ENCODE measurements at places on chromosomes 16 and 17.

DNA sequence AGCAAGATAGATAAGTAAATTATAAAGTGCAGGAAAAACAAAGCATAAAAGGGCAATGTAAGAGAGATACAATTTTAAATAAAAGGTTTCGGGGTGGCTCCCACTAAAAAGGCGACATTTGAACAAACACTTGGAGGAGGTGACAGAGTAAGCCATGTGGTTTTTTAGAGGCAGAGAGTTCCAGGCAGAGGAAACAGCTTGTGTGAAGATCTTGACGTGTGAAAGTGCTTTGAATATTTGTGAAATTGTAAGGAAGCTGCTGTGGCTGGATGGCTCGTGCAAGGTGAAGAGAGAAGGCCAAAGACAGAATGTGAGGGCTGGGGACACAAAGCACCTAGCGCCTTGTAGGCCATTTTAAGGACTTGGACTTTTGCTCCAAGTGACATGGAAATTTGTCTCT lies 28.6 kb upstream of the HYDIN start:
- DNase-seq, result no peak

GRCh38 chr16:2767140-2767731 lies 9.8 kb downstream of the ELOB start:
- DNase-seq, result no peak

- no peak for DNase-seq
These were observed 84.3 kb downstream of the BMERB1 start for GRCh38 chr16:15518381-15519351.

DNA sequence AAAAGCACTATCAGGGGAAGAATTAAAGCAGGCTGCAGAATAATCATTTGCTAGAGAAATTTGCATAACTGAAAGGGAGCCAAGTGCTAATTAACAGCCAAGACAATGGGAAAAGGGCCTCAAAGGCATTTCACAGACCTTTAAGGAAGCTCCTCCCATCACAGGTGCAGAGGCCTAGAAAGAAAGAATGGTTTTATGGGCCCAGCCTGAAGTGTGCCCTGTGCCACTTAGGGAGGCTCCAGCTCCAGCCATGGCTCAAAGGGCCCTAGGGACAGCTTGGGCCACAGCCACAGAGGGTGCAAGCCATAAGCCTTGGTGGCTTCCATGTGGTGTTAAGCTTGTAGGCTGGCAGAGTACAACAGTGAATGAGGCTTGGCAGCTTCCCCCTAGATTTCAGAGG lies 50.1 kb downstream of the RNF112 start:
- DNase-seq, result no peak

- DNase-seq, result no peak
These were observed 109.0 kb downstream of the RAP1GAP2 start for GRCh38 chr17:2905269-2905668.

DNA sequence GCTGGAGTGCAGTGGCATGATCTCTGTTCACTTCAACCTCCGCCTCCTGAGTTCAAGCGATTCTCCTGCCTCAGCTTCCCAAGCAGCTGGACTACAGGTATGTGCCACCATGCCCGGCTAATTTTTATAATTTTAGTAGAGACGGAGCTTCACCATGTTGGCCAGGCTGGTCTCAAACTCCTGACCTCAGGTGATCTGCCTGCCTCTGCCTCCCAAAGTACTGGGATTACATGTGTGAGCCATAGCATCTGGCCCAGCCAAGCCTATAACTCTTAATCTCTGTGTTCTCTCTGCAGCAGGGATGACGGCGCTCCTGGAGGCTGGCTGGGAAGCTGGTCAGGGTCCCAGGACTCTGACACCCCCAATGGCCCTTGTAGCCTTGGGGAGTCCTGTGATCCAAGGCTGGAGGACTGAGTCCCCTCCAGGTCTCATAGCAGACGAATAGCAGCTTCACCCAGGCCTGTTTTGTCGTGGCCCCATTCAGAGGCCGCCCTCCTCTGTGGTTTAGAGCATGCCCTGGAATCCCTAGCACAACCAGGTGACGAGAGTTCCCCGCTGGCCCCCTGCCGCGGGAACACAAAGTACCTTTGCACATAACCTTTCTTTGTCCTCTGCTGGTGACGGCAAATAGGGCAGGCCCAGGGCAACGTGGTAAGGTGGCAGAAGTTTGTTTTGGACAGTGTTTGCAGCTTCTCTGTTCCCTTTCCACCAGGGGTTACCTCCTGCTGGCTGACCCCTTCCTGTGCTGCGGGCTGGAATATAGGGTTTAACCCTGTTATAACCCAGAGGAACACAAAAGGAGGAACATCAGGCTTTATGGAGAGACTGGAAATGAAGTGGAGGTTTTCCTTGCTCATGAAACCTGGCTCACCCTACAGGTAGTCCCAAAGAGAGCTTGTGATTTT lies 43.0 kb upstream of the TOB1 start:
- DNase-seq, result no peak

- DNase-seq, result no peak
These were observed 5.0 kb downstream of the CX3CL1 start for GRCh38 chr16:57377080-57377841.

- no peak for DNase-seq
These were observed 4.5 kb upstream of the HSD17B1 start for GRCh38 chr17:42548070-42548837.

GRCh38 chr16:22008215-22009059 lies 526 bp downstream of the MOSMO start:
- no peak for DNase-seq

GRCh38 chr17:14089179-14089578 lies 19.9 kb downstream of the COX10 start:
- DNase-seq, result no peak

DNA sequence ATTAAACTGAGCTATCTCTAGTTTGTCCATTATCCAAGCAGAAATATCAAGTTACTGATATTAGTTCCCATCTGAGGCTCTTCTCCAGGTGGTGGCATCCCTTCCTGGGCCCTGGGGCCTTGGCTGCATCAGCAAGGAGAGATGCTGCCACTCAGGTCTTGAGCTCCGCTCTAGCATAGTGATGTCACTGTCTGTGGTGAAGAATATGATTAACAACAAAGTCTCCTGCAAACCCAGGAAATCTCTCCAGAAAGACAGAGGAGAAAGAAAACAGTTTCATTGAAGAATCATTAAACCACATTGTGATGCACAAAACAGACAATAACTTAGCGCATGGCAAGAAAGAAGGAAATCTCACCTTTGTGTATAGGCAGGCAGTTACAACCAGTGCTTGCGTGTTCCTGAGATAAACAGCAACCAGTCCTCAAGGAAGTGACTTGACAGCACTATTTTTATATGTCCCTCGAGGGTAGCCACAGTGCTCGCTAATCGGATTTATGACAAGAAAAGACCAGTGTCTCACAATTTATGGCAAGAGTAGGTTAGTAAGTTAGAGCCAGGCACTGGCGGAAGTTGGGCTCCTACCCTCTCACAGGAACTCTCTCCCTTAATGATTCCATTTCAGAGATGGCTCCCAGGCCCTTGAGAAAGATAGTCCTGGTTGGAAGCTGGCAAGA lies 151.1 kb downstream of the AHSP start:
- DNase-seq, result no peak

- no peak for DNase-seq
These were observed 423.7 kb downstream of the TOX3 start for GRCh38 chr16:52123061-52123839.

DNA sequence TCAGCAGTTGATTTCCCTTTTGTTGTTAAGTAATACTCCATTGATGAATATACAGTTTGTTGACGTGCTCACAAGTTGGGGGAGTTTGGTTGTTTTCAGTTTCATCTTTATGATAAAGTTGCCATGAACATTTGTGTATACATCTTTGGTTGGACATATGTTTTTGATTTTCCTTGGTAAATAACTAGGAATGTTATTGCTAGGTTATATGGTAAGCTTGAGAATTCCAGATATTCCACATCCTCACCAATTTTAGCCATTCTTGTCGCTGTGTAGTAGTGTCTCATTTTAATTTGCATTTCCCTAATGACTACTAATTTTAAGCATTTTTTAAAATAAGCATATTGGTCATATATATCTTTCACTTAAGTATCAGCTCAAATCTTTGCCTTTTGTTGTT lies 55.0 kb upstream of the RASL10B start:
- no peak for DNase-seq

- peak; percentile 45 for DNase-seq
These were observed 537 bp upstream of the GJC1 start for GRCh38 chr17:44830359-44831288.

DNA sequence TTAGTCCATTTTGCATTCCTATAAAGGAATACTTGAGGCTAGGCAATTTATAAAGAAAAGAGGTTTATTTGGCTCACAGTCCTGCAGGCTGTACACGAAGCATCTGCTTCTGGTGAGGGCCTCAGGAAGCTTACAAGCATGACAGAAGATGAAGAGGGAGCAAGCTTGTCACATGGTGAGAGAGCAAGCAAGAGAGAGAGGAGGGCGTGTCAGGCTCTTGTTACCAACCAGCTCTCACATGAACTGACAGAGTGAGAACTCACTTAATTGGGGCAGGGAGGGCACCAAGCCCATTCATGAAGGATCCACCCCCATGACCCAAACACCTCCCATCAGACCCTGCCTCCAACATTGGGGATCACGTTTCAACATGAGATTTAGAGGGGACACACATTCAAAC lies 1.6 kb downstream of the CHCT1 start:
- no peak for DNase-seq

DNA sequence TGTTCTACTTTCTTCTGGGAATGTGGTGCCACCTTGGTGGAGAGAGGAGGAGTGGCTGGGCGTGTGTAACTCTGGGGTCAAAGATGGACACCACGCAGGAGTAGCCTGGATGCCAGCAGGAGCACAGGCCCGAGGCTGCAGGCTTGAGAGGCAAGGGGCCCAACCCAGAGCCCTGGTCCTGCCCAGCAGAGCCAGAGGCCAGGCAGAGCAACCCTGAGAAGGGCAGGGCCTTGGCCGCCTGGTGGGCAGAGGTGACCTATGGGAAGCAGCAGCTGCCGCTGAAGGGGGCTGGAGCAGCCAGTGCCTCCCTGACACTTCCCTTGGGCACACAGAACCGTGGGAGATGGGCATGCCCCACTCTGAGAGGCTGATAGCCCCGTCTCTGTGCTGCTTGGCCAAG lies 18.0 kb upstream of the CPSF4L start:
- DNase-seq, result no peak

DNA sequence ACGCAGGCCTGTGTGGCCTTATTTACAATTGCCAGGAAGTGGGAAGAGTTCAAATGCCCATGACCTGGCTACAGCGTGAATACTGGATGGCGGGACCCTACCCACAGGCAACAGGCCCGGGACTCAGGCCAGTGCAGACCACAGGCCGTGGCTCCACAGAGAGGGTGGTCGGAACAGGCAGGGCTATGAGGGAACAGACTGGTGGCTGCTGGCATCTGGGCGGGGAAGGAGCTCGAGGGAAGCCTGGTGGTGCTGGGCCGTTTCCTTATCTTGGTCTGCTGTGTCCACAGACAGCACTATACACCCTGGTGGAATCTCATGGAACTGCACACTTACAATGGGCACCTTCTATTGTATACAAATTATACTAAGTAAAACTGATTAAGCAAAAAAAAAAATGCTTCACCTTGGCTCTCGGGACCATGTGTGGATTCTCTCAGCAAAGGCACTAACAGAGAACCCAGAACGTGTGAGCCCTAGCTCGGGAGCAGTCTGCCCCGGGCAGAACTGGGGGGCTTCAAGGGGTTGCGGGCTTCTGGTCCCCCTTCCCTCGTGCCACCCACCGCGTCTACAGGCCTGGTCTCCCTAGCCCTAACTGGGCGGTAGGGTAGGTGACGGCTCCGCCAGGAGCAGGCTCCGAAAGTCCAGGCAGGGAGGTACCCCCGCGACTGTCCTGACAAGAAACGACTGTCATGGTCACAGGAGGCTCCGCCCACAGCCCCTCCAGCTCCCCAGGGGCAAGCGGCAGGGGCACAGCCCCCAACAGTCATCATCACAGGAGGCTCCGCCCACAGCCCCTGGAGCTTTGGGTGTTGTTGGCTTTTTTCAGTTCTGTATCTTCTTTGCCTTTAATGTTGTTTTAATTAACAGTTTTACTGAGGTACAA lies 21.8 kb downstream of the CEP131 start:
- peak; percentile 73 for DNase-seq

DNA sequence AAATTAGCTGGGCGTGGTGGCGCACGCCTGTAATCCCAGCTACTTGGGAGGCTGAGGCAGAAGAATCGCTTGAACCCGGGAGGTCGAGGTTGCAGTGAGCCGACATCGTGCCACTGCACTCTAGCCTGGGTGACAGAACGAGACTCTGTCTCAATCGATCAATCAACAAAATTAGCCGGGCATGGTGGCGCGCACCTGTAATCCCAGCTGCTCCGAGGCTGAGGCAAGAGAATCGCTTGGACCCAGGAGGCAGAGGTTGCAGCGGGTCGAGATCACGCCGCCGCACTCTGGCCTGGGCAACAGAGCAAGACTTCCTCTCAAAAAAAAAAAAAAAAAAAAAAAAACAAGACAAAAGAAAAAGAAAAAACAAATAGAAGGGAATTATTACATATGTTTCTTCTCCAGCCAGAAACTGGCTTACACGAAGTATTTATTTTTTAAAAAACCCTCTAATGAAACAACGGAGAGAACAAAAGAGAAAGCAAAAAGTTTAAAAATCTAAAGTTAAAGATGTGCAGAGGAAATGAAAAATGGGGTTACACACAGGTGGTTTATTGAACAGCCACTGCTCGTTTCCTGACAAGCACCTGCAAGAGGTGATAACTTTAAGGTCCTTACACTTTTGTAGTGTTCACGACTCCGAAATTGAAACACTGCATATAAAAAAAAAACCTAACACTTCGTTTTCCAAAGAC lies 1.4 kb downstream of the SYNRG start:
- DNase-seq, result no peak

- no peak for DNase-seq
These were observed 3.4 kb upstream of the NSRP1 start for GRCh38 chr17:30113213-30113612.

All from HEK293T (cell line).